Suppressor macrophage treated with lipopolysaccharide for 1 hour (primary cell): ENCODE measurements at places on chromosomes 1 and 21.

DNA sequence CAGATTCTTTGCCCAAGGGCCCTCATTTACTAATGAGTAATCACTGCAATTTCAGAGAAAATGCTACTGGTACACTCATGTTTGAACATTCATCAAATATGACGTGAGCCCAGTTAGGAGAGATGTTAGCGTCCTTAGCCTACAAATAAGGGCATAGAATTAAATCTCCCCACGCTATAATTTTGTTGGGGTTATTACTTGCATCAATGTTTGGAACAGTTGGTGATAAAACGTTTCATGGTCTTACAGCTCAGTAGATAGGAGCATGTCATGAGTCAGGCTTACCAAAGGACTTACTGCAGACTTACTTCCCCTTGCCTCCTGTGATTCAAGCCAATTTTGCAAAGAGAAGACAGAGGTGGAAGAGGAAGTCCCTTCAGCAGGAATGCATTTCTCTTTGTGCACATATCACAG lies 304.0 kb downstream of the KIF26B start:
- peak; percentile 90 for DNase-seq

- DNase-seq: no peak
These were observed 132.5 kb upstream of the KAZN start for GRCh38 chr1:14466006-14466405.

DNA sequence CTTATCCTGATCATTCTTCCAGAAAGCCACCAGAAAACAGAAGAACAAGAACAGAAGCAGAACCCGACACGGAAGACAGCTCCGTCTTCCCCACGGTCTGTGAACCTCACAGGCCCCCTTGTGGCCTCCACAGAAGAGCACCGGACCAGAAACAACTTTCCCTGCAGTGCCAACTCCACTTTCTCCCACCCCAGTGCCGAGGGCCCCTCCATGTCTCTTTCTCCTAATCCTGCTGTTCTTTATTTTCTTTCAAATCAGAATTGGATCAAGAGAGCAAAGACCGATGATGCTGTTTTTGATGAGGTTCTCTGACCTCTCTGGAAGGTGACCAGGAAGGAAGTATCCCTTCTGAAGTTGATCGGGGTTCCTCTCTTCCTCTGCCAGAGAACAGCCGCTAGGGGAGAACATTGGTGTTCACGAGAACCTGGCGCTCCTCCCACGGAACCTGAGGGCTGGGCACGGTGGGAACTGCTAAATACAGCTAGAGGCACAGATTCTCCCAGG lies 58.9 kb upstream of the CTTNBP2NL start:
- peak; percentile 65 for DNase-seq

GRCh38 chr1:36411674-36412648 lies 14.3 kb upstream of the LSM10 start:
- DNase-seq: peak; percentile 90

GRCh38 chr1:162724583-162725120 lies 65.8 kb upstream of the HSD17B7 start:
- DNase-seq: no peak

GRCh38 chr1:235006816-235007215 lies 121.8 kb downstream of the TOMM20 start:
- DNase-seq: no peak

- DNase-seq: no peak
These were observed 19.3 kb downstream of the PRKACB start for GRCh38 chr1:84163123-84163931.

DNA sequence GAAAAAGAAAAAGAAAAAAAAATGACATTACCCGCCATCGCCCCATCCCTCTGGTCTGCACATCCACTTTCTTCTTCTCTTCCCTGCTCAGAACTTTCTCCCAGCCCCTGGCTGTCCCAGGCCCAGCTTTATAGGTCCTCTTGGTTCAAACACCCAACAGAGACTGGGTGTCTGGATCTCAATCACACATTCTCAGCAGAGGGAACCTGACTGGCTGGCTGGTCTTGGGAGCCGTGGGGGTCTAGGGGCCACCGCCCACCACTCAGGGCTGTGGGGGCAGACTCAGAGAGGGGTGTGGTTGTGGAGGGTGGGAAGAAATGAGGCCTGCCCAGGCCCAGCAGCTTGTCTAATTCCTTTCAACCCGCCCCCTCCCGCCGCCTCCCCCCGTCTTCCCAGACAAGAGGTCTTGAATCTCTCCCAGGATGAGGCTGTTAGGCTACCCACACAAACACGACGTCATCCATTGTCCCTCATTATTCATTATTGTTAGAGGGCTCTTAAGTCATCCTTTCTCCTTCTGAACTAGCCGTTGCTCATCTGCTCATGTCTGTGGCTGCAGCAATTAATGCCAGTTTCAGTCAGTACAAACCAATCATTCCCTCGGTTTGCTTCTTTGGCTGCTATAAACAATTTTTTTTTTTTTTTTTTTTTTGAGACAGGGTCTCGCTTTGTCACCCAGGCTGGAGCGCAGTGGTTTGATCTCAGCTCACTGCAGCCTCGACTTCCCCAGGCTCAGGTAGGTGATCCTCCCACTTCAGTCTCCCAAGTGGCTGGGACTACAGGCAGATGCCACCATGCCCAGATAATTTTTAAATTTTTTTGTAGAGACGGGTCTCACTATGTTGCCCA lies 40.6 kb upstream of the CLIC4 start:
- peak; percentile 88 for DNase-seq

- no peak for DNase-seq
These were observed 338.1 kb downstream of the PAPPA2 start for GRCh38 chr1:176800978-176801513.

DNA sequence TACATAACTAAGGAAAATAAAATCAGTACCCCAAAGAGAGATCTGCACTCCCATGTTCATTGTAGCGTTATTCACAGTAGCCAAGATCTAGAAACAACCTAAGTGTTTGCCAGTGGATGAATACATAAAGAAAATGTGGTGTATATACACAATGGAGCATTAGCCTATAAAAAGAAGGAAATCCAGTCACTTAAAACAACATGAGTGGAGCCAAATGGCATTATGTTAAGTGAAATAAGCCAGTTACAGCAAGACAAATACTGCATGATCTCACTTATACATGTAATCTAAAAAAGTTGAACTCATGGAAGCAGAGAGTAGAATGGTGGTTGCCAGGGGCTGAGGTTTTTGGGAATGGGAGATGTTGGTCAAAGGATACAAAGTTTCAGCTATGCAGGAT lies 508.3 kb upstream of the B3GALT2 start:
- no peak for DNase-seq

DNA sequence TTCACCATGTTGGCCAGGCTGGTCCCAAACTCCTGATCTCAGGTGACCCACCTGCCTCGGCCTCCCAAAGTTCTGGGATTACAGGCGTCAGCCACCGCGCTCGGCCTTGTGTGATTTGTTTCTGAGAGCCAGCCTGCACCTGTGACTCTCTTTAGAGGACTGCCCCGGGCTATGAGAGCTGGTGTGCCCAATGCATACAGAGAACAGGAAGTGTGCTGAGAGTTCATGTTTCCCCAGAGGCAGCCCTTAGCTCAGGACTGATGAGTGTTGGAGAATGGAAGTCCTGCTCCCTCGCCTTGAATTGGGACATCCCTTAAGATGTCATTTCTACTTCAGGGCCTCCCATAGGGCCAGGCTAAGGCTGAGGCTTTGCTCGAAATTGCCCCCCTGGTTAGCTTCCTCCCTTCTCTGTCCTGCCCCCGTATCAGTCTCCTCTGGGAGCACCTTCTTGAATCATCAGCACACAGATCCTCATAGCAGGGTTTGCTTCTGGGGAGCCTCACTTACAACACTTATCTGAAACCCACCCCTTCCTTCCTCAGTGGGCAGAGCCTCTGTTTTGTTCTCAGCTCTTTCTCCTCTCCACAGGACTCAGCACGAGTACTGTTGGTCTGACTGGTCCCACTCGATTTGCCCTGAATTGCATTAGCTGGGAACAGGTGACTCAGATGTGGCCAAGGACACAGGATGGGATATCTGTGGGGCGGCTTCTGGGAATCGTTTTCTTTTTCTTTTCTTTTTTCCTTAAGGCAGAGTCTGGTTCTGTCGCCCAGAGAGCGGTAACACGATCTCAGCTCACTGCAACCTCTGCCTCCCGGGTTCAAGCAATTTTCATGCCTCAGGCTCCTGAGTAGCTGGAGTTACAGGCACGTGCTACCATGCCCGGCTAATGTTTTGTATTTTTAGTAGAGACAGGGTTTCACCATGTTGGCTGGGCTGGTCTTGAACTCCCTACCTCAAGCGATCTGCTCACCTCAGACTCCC lies 80.1 kb downstream of the UBIAD1 start:
- peak; percentile 22 for DNase-seq

GRCh38 chr1:202034683-202035462 lies 24.5 kb downstream of the ELF3 start:
- DNase-seq: peak; percentile 11

- no peak for DNase-seq
These were observed 423.4 kb upstream of the CHRM3 start for GRCh38 chr1:238962941-238963340.

DNA sequence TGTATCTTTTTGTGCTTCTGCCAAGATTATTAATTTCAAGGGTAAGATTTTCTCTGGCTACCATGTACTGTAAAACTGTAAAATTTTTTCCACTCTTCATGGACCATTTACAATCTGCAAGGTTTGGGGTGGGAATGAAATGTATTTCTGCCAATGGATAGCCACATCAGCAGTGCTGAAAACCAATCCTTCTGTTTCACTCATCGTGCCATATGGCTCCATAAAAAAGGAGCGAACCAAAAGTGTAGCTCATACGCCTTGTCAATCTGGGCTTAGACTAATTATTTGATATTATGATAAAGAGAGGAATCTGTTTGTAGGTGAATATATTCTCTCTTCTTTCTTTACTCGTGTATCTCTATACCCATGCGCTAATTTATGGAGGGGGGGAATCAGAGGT lies 3.0 kb upstream of the SLC44A5 start:
- DNase-seq: no peak

- DNase-seq: peak; percentile 49
These were observed 2.2 kb downstream of the NRIP1 start for GRCh38 chr21:15062606-15062965.

GRCh38 chr1:96992871-96993270 lies 271.3 kb downstream of the PTBP2 start:
- DNase-seq: no peak

DNA sequence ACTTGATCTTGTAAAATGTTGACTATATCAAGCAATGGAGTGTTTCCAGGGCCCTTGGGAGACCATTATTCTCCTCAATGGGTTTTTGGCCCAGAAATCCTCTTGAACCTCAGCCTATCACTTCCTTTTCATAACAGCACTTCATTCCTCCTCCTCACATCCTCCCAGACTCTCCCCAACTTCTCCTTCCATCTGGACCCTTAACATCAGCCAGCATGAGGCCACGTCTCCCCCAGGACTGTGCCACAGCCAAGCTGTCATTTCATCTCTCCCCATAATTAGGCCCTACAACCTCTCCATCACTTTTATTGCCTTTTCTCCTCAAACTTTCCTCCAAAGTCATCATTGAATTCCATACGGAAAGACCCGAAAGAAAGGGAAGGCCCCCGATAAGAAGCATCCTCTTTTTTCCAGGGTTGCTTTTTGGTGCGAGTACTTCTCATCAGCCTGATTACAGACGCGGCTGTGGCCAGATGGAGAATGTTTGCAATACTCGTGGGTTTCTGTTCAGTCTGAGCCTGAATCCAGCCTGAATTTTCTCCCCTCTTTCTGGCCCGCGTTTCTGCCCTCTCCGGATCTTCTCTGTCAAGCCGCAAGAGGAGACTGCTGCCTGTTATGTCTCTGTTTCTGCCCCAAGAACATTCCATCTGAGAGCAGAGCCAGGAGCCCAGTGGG lies 52.7 kb upstream of the SLC25A33 start:
- no peak for DNase-seq

GRCh38 chr1:32309960-32310359 lies 18.1 kb downstream of the HDAC1 start:
- DNase-seq: no peak

DNA sequence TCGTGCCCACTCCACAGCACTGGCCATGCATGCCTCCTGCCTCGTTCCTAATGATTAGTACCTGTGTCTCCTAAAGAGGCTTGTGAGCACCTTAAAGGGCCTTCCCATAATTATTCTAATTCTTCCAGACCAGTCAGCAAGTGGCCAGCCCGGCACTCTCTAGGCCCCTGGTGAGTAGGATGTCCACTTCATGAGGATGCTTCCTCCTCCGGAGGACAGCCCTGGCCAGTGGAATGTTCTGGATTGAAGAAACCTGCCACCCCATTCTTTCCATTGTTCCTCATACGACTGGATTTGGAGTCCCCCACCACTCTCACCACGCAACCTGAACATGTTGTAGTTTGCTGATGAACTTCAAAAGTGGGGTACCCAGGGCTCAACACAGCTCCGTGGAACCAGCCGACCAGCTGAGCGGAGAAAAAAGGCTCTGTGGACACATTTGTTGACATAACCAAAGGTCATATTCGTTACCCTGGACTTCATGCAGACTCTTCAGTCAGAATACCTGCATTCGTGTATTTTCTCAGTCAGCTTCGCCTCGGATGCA lies 46.7 kb upstream of the LBR start:
- no peak for DNase-seq
